Left forelimb (tissue), 1 donor: ENCODE measurements at places on chromosomes 3 and 15.

- DNase-seq: no peak
Measured at GRCh38 chr3:71846185-71846584, 61.2 kb upstream of the PROK2 start.

GRCh38 chr15:82792068-82792467, 13.8 kb downstream of the FSD2 start:
- DNase-seq: no peak

GRCh38 chr15:84883916-84884781, at the start of gene SLC28A1:
Gene SLC28A1 (plus strand): TSS chr15:84884662. CDS start chr15:84887761, 3,099 bp downstream.
- DNase-seq: no peak

DNA sequence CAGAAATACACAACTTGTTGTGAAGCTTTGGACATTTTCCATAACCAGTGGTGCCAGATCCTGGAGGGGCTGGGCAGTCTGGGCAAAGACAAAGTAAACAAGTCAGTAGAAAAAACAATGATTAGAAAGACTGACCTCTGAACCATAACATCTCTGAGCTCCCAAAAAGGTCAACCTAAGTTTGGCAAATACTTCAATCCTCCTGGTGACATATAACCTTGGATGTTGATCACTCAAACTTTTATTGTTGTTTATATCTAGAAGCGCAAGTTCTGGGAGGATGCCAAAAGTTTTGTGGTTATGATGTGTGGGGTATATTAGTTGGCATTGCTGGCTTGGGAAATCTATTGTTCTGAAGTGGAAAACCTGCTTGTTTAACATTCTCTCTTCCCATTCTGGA, 257.7 kb downstream of the DIPK2A start:
- DNase-seq: no peak

DNA sequence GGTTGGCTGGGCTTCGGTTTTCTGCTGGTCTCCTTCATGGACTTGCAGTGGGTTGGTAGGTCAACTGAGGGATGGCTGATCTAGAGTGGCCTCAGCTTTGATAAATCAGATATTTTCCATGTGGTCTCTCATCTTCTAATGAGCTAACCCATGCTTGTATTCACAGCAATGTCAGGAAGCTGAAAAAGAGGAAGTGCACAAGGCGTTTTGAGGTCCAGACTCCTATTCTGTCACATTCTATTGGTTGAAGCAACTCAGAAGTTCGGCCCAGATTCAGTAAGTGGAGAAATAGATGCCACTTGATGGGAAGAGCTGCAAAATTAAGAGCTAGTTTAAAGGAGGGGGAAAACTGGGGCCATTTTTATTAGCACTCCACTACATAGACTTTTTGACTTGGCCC, 361.2 kb downstream of the DIPK2A start:
- no peak for DNase-seq

GRCh38 chr3:49244581-49245205, 32.3 kb downstream of the C3orf62 start:
- DNase-seq: no peak

- no peak for DNase-seq
Measured at GRCh38 chr3:13233487-13234485, 160.6 kb upstream of the IQSEC1 start.

- peak; percentile 30 for DNase-seq
Measured at GRCh38 chr15:73852507-73852906, 20.9 kb upstream of the TBC1D21 start.

GRCh38 chr15:54594115-54594514, 602.6 kb downstream of the RSL24D1 start:
- no peak for DNase-seq

DNA sequence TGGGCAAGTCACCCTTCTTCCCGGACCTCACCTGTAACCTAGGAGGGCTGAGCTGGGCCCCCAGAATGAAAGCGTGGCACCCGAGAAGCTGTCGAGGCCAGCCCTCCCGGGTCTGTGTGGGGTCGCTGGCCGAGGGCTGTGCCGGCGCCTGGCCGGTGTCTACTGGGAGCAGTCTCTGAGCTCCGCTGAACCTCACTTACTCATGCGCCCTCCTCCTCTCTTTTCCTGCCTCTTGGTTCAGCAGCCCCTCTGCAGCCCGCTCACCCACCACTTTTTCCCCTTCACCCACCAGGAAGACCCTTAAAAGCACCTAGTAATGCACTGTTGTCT, 419 bp downstream of the HYKK start:
- DNase-seq: no peak

GRCh38 chr15:81253846-81254245, 57.2 kb downstream of the IL16 start:
- no peak for DNase-seq

GRCh38 chr3:112320691-112321090, 12.3 kb upstream of the CD200 start:
- no peak for DNase-seq

DNA sequence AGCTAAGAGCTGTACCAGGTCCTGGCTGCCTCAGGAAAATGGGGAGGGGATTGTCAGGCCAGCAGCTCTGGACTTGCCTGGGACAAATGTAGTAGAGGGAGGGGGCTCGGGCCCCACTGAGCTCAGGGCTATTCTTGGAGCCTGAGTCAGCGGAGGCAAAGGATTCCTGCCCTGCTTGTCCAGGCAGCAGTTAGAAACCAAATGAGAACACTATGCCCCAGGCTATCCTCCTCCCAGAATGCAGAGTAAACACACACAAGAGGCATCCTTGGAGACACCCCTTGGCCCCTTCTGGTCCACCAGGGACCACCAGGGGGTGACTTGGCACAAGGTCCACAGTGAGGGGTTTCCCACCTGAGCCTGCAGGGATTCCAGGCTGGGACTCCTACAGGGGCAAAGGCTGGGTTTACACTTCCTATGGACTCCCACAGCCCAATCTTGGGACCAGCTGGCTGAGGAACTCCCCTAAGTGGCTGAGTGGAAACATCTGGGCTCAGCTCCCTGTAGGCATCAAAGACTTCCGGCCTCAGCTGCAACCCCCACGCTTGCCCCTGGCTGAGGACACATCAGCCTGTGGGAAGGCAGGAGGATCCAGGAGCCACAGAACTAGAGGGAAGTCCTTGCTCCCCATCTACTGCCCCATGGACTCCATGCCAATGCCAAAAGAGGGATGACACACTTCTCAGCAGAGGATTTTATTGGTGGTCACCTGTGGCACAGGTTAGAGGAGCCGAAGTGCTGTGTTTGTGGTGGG, 3.4 kb upstream of the COL7A1 start:
- no peak for DNase-seq

DNA sequence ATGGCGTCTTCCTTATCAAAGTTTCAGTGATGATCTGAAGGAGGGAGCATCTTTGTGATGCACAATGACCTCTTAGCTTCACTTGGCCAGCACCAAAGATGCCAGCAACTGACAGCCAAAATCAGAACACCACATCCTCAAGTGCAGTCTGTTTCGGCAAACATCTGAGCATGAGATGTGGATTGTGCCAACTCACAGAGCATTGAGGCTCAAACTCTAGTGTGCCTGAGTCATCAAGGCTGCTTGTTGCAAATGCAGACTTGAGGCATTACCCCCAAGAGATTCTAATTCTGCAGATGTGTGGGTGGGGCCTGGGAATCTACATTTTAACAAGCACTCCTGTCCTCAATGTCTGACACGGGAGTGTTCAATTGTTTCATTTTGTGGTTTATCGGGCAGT, 35.8 kb downstream of the ABHD5 start:
- DNase-seq: no peak

- DNase-seq: no peak
Measured at GRCh38 chr15:69727121-69727924, 274.7 kb downstream of the RPLP1 start.

DNA sequence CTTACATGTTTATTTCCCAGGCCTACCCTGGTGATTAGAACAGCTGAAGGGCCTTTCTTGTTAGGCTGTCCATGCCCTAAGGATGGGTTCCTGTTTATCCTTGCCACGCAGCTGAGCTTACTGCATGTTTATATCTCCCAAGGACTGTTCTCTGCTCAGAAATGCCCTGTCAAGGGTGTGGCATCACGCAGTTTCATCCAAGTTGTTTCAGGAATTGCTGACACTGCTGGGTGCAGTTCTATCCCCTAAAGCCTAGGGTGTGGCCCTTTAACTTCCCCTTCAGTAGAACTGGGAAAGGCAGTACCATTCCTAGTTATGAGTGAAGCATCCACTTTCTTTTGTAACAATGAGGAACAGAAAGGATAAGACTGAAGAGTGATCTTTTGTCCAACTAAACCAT, 5.0 kb downstream of the ELL3 start:
- DNase-seq: no peak

DNA sequence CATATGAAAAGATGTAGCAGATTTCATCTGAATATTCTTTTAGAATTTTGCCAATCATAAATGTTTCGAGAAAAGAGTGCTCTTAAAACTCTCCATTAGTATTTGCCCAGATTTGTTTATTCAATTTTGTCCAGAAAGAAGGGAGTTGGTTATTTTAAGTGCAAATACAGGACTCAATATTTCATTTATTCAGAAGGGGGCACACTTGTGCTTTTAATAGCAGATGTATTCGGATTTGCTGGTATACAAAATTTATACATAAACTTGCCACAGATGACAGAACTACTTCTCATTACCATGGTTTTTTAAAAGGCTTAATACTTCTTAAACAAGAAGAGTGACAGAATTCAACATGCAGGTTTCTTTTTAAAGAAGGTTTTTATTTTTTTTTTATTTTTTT, 69.8 kb upstream of the GRM7 start:
- no peak for DNase-seq

DNA sequence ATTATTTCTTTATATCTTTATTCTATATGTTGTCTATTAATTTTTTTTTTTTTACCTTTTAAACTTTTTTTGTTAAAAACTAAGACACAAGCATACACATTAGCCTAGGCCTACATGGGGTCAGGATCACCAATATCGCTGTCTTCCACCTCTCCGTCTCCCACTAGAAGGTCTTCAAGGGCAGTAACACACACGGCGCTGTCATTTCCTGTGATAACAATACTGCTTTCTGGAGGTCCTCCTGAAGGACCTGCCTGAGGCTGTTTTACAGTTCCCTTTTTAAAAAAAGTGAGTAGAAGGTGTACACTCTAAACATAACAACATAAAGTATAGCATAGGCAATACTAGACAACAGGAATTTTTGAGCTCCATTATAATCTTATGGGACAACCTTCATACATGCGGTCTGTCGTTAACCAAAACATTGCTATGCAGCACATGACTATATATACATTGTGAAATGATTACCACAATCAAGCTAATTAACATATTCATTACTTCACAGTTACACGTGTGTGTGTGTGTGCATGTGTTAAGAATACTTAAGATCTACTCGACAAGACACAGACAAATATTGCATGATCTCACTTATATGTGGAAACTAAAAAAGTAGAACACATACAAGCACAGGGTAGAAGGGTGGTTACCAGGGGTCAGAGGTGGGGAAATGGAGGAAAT, 20.8 kb downstream of the RAB6B start:
- no peak for DNase-seq

DNA sequence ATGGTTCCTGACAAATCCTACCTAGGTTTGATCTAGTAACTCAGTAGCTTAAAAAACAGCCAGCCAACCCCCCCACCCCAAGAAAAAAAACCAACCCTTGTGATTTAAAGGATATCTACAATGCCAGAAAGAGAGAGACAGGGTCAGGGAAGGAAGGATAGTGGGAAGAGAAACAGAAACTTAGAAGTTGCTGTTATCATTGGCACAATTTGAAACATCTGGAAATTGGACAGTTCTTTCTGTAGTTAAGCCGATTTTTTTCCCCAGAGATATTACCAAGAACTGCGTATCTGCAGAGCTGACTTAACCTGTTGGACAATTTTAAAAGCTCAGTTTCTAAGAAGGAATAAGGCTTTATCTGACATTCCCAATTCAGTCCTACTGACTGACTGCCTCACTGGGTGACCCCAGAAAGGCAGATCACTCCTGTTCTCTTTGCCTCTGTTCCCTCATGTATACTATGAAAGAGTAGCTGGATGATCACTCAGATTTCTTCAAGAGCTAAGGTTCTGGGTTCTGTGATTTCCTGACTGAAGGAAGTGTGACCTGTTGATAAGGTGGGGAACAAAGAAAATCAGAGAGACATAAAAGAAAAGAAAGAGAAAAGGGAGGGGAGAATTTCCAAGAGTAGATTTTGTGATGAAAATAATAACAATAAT, 128.3 kb downstream of the MAP2K5 start:
- no peak for DNase-seq

- no peak for DNase-seq
Measured at GRCh38 chr3:21668012-21668411, 83.0 kb downstream of the ZNF385D start.

DNA sequence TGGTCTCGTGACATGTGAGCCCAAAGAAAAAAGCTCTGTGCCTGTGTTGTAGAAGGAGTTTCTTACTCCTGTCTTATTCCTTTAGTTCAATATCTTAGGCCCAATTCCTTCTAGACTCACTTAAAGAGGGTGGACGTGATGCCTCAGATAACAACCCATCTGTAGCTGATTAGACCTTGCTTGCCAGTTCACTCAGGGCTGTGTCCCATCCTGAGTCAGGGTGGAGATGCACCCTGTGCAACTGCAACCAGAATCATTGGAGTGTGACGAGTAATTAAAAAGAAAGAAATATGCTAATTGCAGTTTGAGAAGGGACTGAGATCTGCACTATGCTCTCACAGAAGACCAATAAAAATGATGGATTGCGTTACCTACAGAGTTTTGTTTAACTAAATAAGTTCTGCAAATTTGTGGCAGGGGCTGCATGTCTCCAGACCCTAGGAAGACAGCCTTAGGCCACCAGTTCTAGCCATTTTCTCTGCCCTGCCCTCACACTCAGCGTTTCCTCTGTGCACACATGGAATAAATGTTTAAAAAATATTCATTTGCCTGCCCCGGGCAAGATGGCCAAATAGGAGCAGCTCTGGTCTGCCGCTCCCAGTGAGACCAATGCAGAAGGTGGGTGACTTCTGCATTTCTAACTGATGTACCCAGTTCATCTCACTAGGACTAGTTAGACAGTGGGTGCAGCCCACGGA, 83.0 kb downstream of the MOBP start:
- no peak for DNase-seq

GRCh38 chr3:38990621-38991020, 61.1 kb downstream of the SCN11A start:
- no peak for DNase-seq

DNA sequence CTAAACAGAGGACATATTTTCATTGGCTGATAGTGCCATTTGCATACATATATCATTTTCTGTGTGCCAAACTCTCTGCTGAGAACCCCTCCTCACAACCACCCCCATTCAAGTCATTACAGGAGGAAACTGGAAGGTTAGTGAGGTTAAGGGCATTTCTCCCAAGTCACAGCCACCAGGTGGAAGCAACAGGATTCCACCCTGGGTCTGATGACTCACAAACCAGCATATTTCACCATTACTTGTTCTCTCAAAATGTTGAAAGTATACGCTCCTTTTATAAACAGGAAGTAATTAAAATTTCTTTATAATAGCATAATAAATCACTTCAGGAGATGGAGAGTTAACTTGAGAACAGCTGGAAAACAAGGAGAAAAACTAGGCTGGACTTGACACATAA, 398.6 kb upstream of the WNT5A start:
- no peak for DNase-seq

GRCh38 chr15:68425428-68426060, 6.4 kb downstream of the ITGA11 start:
- DNase-seq: no peak

GRCh38 chr3:174170248-174170647, 688.9 kb upstream of the NAALADL2 start:
- DNase-seq: no peak

- DNase-seq: no peak
Measured at GRCh38 chr15:84822653-84823281, 5.6 kb downstream of the ALPK3 start.
